ENCODE measurements at places on chromosomes 2 and 18.

DNA sequence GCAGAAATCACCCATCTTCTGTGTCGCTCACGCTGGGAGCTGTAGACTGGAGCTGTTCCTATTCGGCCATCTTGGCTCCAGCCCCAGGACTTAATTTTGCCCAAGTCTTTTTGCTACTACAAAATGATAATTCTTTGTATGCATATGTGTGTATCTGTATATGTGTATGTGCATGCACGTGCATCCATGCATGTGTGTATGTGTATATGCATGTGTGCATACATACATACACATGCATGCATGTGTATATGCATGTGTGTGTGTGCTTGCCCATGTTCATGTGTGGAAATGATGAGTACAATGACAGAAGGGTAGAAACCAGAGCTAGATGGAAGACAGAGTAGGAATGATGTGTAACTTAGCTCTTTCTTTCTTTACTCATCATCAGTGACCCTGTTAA, 497.9 kb upstream of the SPRED2 start:
- no peak for DNase-seq

DNA sequence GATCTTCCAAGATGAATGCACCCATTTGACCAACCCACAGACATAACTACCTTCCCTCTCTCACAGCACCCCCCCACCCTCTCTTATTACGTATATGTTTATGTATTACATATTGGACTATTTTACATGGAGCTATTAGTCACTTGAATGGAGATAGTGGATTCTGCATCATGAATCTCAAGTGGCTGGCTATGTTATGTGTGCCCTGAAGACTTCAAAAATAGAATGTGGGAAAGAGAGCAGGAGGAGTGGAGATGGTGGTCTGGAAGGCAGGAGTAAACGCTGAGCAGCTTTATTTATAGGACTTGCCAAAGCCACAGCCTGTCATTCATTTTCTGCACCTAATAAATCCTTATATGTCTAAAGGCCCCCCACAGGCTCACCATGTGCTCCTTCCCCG, 4.9 kb downstream of the ANTXR1 start:
- DNase-seq, result no peak

GRCh38 chr2:100250645-100251044, 71.7 kb downstream of the LONRF2 start:
- DNase-seq, result no peak

DNA sequence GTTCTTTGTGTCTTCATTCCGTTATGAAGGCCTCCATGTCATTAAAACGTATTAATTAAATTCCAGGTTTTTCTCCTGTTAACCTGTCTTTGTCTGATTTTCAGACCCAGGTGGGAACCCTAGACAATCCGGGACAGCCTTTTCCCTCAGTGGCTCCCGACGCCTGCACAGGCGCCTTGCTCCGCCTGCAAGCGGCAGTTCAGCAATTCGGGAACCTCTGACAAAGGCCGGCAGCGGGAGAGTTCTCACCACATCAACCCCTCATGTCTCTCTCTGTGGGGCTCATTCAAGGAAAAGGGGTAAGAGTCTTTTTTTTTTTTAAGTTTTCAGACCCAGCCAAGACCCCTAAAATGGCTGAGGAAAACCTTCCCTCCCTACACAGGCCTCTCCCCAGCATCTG, 259.8 kb upstream of the SALL3 start:
- DNase-seq, result no peak

DNA sequence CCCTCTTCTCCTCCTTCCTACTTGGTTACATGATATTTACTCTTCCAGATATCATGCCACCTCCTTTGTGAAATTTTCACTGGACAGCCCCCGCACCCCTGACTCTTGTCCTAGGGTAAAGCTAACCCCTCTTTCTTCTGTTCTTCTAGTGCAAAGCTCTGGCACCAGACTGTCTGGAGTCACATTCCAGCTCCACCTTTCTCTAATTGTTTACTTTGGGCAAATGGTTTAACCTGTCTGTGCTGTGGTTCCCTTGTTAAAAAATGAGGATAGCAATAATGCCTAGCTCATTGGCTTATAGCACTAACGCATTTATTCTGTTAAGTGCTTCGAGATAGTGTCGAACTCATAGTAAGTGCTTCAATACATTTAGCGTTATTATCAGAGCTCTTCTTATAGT, 306.2 kb downstream of the ALK start:
- no peak for DNase-seq

Data from non-pigmented ciliary epithelial cell (primary cell).